ENCODE measurements at places on chromosomes 13 and 19.
A peak's percentile ranks its signal among the peaks of the same experiment; 100 is the strongest.

GRCh38 chr19:2495130-2495641 is 19.3 kb downstream of the GADD45B start:
- DNase-seq = peak; percentile 14

DNA sequence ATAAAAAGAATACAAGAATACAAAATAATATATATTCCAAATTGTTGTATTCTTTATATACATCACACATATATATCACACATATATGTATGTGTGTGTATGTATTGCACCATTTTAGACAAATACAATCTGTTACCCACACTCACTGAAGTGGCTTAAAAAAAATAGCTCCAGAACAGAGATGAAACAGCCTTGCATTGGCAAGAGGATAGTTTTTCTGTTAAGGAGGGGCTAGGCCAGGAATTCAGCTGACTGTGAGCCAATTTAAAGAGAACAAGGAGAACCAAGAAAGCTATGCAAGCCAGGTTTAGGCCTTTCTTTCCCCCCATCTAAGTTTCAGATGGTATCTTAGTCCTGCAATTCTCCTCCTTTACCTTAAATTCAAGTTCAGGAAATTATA is 257.5 kb downstream of the MZT1 start:
- DNase-seq = peak; percentile 20

DNA sequence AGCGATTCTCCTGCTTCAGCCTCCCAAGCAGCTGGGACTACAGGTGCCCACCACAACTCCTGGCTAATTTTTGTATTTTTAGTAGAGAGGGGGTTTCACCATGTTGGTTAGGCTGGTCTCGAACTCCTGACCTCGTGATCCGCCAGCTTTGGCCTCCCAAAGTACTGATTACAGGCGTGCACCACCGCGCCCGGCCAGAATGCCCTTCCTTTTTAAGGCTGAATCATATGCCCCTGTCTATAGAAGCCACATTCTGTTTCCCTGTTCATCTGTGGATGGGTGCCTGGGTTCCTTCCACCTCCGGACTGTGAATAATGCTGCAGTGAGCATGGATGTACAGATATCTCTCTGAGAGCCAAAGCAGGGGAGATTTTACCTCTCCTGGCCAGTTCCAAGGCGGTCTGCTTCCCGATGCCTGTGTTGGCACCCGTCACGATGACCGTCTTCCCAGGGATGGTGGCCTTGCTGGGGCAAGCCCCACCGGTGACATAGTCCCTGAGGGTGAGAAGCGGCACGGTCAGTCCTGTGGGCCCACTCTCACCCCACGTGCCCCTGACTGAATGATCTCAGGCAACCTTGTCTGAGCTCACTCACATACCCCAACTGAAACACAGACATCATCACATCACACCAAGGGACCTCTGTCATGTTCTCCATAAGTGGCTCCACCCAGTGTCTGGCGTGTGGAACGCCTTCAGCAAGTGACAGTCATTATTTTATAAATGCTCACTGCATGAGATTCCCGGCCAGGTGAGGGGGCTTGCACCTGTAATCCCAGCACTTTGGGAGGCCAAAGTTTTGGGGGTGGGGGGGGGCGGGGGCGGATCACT is 4.0 kb downstream of the RDH13 start:
- DNase-seq = no peak

GRCh38 chr13:38967446-38967845 is 23.2 kb downstream of the STOML3 start:
- no peak for DNase-seq

GRCh38 chr19:5903056-5903623 is 450 bp downstream of the NDUFA11 start:
- DNase-seq = no peak

DNA sequence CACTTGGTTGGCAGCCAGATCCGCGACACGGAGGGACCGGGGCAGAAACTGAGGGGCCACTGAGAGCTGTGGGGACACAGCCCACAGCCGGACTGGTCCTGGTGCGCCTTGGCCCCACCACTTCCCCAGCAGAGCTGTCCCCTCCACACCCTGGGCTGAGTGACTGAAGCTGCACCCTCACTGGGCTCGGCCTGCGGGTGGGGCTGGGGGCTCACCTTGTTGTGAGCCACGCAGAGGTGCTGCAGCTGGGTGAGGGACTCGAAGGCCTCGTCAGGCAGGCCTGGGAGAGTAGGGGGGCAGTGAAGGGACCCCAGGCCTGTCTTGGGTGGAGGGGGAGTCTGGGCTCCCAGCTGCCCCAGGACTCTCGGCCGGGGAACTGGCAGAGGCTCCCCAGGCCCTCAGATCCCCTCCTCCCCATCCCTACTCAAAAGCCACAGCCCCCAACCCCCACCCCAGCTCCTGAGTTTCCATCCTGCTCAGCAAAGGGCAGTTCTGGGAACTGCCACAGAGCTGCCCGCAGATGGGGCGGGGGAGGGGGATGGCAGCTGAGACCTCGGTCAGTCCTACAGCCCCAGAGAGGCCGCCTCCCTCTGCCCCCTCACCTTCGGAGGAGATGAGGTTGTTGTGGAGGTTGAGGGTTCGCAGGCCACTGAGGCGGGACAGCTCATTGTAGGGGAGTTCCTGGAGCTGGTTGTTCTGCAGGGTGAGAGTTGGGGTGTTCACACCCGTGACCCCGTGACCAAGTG is 2.3 kb downstream of the PODNL1 start:
- DNase-seq = no peak

DNA sequence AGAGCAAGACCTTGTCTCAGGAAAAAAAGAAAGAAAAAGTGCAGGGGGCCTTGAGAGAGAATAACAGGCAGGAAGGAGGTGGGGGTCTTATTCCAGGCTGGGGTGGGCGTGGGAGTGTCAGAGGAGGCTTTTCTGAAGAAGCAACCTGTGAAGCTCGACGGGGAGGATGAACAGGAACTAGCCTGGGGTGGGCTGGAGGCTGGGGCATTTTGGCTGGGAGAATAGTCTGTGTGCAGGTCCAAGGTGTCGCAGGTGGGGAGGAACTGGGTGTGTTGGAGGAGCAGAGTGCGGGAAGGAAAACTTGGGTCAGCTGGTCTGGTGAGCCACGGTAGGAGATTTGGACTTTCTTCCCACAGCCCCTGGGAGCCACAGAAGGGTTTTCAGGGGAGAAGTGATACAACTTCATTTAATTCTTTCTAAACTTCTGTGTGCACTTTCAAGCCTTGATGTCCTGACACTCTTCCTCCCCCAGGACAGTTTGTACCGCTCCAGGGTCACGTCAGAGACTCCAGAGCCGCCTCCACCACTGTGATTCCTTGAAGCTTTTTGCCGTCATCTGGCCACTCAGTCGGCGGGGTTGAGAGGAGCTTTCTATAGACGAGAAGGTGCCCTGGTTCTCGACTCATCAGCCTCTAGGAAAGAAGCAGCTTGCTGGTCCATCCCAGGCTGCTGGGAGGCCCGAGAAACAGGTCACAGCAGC is 138.7 kb downstream of the SIPA1L3 start:
- DNase-seq = no peak

GRCh38 chr13:109243311-109243951 is 543.0 kb downstream of the IRS2 start:
- no peak for DNase-seq

DNA sequence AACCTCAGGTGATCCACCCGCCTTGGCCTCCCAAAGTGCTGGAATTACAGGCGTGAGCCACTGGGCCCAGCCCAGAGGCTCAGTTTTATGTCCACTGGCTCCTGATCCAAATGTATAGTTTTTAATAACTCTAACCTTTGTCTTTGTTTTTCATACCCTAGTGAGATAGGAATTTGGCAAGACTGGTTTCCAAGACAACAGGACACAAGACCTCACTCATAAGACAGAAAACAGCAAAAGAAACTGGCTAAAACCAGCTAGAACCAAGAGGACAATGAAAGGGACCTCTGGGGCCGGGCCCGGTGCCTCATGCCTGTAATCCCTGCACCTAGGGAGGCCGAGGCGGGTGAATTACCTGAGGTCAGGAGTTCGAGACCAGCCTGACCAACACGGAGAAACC is 27.6 kb downstream of the CPT1C start:
- no peak for DNase-seq

DNA sequence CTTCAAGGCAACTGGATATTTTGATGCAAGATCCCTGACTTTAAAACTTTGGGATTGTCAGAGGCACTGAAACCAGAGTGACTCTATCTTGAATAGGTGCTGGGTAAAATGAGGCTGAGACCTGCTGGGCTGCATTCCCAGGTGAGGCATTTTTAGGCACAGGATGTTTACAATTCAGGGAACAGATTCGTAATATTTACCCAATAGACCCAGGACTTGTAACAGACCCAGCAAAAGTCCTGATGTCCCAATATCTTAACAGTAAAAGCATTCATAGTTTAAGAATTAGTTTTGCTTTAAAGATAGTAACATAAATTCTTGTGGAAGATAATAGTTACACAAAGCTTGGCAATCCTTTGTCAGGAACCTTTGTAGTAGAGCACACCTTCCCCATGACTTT is 166.2 kb downstream of the FGF14 start:
- DNase-seq = no peak

DNA sequence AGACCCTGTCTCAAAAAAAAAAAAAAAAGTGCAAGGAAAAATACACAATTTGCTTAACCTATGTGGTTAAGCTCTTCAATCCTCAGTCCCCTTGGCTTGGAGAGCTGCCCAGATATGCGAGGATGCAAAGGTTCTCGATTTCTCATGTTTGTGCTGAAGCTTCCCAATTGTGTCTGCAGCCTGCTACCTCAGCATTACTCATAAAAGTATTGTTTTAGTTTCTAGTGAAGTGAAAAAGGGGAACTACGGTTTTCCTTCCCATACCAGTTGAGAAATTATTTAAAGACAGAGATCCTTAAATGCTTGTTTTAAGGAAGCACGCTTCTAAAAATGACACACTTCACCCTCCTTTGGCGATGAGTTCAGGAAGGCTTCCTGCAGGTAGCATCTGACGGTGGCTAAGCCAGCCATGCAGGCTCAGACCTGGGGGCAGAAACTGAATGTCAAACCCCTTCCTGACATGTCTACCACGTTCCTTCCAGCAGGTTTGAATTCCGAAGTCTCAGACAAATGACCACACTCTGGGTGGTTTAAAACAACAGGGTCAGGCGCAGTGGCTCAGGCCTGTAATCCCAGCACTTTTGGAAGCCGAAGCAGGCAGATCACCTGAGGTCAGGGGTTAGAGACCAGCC is 47.9 kb downstream of the RUBCNL start:
- DNase-seq = no peak

All from cerebellar nuclear complex (tissue), 1 donor.